ENCODE measurements at places on chromosomes 16 and 17. TPM values are rescaled to one million over a fixed set of nuclear protein-coding genes. Genes with fewer than 3 reads are reported as not detected.

DNA sequence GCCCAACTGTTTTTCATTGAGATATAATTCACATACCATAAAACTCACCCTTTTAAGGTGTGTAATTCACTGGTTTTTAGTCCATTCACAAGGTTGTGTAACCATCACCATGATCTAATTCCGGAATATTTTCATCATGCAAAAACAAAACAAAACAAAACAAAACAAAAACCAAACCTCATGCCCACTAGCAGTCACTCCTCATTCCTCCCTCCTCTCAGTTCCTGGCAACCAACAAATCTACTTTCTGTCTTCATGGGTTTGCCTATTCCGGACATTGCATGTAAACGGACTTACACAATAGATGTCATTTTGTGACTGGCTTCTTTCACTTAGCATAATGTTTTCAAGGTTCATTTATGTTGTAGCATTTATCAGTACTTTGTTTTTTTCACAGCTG is 4.5 kb upstream of the NOD2 start:
- DNase-seq: no peak

Gene NXPH3
- 0.57 TPM for total RNA-seq

Gene PIRT
- total RNA-seq: not detected

GRCh38 chr17:42130310-42130936 is 7.8 kb downstream of the HSPB9 start:
- DNase-seq: no peak

Gene DHX58
- total RNA-seq: 9.7 TPM

GRCh38 chr16:86495756-86496261 is 14.5 kb upstream of the FOXF1 start:
- DNase-seq: no peak

DNA sequence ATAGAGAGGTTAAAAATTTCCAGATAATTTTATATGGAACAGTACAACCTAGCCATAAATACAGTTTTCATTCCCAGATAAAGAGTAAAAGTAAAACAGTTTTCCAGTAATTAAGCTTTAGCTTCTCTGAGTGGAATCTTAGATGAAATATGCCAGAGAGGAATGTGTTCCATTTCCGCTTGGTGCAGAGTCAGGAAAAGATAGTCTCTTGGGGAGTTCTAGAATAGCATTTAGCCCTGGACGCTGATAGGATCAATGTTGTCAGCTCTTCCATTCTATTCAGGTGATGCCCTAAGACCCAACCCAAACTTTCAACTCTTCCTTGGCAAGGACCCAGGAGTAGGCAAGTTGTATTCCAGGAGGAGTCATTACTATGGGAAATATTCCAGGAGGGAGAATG is 30.9 kb upstream of the ABCA3 start:
- no peak for DNase-seq

- DNase-seq: no peak
Observed at GRCh38 chr16:5024632-5025031, 9.1 kb downstream of the NAGPA start.

DNA sequence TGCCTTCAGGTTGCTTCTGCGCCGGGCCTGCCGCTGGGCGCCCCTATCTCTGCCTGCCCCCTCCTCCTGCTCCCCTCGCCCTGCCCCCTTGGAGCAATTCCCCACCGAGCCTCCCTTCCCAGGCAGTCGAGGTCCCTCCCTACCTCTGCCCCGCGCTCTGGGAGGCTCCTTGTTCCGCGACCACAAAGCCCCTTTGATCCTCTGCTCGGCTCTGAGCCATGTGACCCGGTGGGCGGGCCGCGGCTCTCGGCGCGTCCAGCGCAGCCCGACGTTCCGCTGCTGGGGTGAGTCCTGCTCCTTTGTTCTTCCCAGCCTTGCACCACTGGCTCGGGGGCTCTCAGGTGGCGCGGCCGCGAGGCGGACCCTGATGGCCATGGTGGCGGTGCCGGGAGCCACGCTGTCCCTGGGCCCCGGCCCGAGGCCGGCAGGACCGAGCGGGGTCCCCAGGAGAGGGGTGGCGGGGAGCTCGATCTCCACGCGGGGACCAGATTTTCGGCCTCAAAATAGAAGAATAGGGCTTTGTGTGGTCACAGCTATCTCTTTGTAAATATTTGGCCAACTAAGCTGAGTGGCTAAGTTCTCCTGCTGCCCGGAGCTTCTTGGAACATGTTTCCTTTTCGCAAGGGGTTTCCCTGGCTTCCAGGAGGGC is 310.6 kb downstream of the SEC14L1 start:
- DNase-seq: no peak

Gene TEKT1
- total RNA-seq: not detected

GRCh38 chr16:212999-213398 is 16.2 kb downstream of the LUC7L start:
- DNase-seq: no peak

Gene FOXL1
- total RNA-seq: 9.3 TPM

- no peak for DNase-seq
Observed at GRCh38 chr17:81277421-81277820, 17.7 kb downstream of the SLC38A10 start.

GRCh38 chr17:9887508-9887907 is 17.6 kb downstream of the RCVRN start:
- no peak for DNase-seq

Gene RTN4RL1
- total RNA-seq: 0.80 TPM

DNA sequence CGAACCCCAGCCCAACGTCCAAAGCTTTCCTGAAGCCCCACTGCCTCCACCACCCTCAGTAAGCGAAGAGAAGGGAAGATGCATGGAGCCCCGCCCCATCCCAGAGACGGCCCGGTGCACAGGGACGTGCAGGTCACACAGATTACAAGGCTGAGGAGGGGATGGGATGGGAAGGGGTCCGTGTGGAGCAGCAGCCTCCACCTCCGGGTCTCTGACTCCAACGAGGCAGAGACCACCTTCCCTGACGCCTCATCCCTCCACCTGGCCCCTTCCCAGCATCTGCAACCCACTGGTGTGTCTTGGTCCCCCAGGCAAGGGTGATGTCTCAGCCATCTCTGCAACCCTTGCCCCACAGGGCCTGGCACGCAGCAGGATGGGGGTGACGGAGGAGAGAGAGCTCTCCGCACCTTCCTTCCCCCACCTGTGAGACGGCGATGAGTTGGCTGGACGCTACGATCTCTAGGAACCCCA is 58.5 kb downstream of the TBC1D16 start:
- DNase-seq: no peak

DNA sequence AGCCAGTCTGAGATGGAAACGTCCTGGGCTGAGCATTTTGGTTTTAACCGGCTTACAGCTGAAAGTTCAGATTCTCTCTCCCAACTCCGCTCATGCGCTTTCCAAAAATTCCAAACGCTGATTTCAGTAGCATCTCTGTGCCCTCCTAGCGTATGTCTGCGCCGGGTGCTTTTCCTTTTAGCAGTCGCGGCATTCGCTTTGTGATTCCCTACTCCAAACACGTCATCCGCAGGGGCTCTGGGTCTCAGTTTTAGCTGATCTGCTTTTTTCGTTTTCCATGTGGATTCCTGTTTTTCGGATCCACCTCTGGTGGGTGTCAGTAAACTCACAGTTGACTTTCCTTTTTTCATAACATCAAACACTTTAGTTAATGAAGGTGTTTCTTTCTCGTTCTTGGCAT is 22.1 kb upstream of the TVP23A start:
- DNase-seq: no peak

GRCh38 chr17:63735691-63736090 is 5.9 kb downstream of the STRADA start:
- DNase-seq: no peak

DNA sequence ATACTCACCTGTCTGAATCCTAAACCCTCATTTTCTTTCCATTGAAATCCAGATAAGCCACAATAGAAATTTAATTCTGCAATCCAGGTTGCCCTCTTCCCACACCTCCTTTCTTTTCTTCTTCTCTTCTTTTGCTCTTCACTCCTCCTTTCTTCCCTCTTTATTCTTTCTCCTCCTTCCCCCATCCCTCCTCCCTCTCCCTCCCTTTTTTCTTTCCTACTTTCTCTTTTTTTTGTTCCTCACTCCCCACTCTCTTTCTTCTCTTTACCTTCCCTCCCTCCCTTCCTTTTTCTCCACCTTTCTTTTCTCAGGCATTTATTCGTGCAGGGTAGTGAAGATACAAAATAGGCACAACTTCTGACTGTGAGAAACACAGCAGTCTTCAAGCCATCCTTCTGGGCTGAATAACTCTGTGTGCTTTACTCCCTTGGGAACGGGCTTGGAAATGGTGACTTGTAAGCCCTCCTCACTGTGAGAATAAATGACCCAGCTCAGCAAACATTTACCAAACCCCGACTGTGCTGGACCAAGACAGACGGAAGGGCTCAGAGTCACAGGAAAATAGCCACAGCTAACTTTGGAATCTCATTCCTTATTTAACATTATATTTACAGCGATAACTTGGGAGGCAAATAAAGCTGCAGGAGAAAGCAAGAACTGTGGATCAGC is 140.8 kb downstream of the HAPSTR1 start:
- DNase-seq: no peak

GRCh38 chr16:89965447-89966225 is 17.1 kb downstream of the DEF8 start:
- DNase-seq: no peak

Gene WFIKKN2
- 0.05 TPM for total RNA-seq

GRCh38 chr16:3771513-3771912 is 54.2 kb upstream of the TRAP1 start:
- no peak for DNase-seq

GRCh38 chr16:58501242-58502131 is 1.5 kb downstream of the NDRG4 start:
- DNase-seq: no peak

Gene DHRS7C
- total RNA-seq: not detected

Gene CCL4L2
- not detected for total RNA-seq

DNA sequence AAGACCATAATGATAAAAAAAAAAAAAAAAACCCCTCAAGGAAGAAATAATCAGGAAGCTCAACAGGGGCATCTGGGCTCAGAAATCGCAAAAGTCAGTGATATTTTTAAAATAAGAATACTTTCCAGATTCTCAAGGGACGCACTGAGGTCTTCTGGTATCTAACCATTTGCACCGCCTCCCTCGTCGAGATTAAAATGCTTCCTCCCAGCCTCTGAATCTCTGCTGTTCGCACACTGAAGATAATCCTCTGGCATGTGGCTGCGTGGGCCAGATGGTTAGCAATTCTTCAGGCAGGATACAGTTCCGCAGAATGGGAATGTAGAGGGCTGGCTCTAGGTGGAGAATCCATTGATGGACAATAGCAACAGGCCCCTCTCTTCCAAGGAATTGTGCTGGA is 211.7 kb upstream of the CDH5 start:
- DNase-seq: no peak

Gene ENPP7
- not detected for total RNA-seq

DNA sequence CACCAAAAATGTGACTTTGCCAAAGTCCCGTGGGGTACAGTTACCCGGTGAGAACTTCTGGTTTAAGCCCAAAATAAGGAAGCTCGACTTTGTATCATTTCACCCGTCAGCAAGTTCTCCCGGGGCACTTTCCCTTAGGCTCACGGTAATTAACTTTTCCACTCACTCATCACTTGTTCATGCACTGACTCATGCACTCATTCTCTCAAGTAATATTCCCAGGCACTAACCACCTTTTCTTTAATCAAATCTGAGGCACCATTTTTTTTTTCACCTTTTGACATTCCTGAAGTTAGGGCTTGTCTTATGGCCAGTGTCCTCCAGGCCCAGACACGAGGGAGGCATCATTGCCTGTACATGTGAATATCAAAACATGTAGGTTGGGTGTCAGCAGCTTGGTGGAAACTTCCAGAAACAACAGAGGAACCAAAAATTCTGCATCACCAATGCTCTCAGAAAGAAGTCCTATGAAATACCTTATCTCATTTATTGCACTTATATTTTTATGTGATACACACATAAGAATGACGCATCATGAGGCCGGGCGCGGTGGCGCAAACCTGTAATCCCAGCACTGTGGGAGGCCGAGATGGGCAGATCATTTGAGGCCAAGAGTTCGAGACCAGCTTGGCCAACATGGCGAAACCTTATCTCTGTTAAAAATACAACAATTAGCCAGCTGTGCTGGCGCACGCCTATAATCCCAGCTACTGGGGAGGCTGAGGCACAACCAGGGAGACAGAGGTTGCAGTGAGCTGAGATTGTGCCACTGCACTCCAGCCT is 36.1 kb upstream of the ATP2C2 start:
- DNase-seq: no peak

GRCh38 chr16:11698271-11698689 is 30.0 kb downstream of the SNN start:
- DNase-seq: no peak
